ENCODE measurements at places on chromosomes 6 and 20. TPM values are rescaled to one million over a fixed set of nuclear protein-coding genes. Genes with fewer than 3 reads are reported as not detected.

OR5V1 gene
- not detected for total RNA-seq

ULBP1 gene
- total RNA-seq = 0.17 TPM

HLA-DOA gene
- not detected for total RNA-seq

MYCT1 gene
- total RNA-seq = 6.0 TPM

TFAP2B gene
- total RNA-seq = 0.13 TPM

CDSN gene
- not detected for total RNA-seq

HDGFL1 gene
- not detected for total RNA-seq

PERP gene
- 22.4 TPM for total RNA-seq

GTF2H4 gene
- total RNA-seq = 17.1 TPM

SMLR1 gene
- not detected for total RNA-seq

STX11 gene
- 0.85 TPM for total RNA-seq

WFDC10B gene
- total RNA-seq = not detected

CABLES2 gene
- 1.0 TPM for total RNA-seq

NKX2-4 gene
- not detected for total RNA-seq

IP6K3 gene
- 0.20 TPM for total RNA-seq

BMP5 gene
- 0.03 TPM for total RNA-seq

TCF21 gene
- total RNA-seq = 0.50 TPM

RFX6 gene
- total RNA-seq = not detected

OR2J3 gene
- not detected for total RNA-seq

BHLHE23 gene
- not detected for total RNA-seq

TMC2 gene
- not detected for total RNA-seq

TMEM244 gene
- not detected for total RNA-seq

COX4I2 gene
- 0.13 TPM for total RNA-seq

PCK1 gene
- not detected for total RNA-seq

PAK1IP1 gene
- total RNA-seq = 11.8 TPM

IFNGR1 gene
- 63.1 TPM for total RNA-seq

C4B gene
- total RNA-seq = 12.6 TPM

CGA gene
- total RNA-seq = not detected

GGT7 gene
- total RNA-seq = 20.6 TPM

PAX1 gene
- not detected for total RNA-seq

RWDD2A gene
- 5.9 TPM for total RNA-seq

CCDC170 gene
- total RNA-seq = 0.46 TPM

PPIL6 gene
- total RNA-seq = 5.0 TPM
